ENCODE measurements at places on chromosomes 7 and 10.

DNA sequence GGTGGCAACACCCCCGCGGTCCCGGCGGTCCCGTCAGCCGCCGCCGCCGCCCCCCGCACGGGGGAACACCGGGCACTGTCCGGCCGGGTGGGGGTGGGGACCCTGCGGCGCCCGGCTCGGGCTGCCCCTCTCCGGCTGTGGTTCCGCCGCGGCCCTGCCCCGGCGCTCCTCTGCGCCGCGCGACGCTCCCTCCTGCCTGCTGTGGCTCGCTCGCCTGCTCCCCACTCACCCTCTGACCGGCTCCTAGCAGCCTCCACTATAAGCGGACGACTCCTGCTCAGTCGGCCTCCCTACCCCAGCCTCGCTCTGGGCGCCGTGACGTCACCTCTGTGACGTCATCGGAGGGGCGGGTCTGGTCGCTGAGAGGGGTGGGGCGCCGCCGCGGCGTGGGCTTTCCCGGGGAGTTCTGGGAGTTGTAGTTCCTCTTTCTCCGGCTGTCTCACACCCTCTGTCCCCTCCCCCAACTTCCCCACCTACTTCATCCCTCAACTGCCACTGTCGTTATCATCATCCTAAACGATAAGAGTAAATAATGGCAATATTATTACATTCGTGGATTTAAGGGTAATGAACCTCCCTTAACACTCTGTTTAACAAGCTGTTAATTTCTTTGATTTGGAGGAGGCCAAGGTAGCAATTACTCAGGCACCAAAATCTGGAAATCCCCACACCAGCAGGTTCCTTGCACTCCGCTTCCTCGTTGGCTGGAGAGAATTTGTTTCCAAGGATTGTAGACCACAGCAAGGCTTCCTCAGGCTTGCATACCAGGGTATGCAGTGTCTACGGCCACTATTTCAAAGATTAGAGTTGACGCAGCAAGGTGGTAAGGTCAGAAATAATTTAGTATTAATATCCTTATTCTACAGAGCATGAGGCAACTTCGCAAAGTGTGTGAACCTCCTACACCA is at the start of gene UBE2H:
Gene UBE2H (minus strand): TSS at position 308 of the 908 bp plus-strand sequence. CDS start 405 bp downstream, outside the sequence.
- peak; percentile 97 for DNase-seq

DNA sequence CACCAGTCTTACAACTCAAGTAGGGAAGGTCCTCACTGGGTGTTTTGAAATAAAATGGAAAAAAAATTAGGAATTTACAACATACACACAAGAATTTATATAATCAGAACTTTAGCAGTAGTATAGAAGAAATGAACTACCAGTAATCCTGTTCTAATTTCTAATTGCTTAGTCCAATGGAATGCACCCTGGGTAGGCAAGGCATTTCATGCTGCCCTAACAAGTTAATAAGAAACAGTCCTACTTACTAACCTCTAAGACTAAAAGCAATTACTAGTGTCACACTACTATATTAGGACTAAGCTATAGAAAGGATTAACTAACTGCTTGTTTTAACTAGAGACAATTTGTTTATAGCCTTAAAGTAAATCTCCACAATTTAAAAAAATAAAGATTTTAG is 158.1 kb downstream of the BTAF1 start:
- no peak for DNase-seq

DNA sequence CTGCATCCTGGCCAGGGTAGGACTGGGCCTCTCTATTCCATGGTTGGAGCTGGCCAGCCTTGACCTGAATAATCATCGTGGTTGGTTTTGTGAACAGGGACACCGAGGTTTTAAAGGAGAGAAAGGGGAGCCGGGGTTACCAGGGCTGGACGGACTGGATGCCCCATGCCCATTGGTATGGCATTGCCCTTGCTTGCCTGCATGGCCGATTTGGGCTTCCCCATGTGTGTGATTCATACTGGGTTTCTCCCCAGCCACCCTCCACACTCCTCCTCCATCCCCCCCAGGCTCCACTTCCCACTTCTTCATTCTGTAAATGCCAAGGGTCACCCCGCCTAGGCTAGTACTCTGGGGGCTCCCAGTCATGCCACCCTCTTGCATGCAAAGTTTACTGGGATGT is 98.8 kb upstream of the MACROH2A2 start:
- DNase-seq, result no peak

GRCh38 chr7:92934096-92934495 is 97.7 kb upstream of the CDK6 start:
- DNase-seq, result no peak

GRCh38 chr10:73577788-73578187 is 13.4 kb downstream of the USP54 start:
- DNase-seq, result no peak

DNA sequence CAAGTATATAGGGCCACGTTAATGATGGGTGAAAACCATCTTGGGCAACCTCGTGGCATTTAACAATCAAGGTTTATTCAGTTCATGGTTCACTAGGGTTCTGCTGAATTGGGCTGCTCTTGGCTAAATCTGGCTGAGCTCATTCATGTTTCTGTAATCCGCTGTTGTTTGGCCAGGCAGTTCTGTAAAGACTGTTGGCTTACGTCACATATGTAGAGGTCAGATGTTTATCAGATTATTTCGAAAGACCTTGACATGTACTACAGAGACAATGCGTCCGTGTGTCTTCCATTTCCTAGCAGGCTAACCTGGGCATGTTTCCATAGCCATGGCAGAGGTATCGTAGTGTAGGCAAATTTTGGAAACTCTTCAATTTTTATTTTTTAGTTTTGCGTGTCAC is 190.0 kb upstream of the ZWINT start:
- no peak for DNase-seq

DNA sequence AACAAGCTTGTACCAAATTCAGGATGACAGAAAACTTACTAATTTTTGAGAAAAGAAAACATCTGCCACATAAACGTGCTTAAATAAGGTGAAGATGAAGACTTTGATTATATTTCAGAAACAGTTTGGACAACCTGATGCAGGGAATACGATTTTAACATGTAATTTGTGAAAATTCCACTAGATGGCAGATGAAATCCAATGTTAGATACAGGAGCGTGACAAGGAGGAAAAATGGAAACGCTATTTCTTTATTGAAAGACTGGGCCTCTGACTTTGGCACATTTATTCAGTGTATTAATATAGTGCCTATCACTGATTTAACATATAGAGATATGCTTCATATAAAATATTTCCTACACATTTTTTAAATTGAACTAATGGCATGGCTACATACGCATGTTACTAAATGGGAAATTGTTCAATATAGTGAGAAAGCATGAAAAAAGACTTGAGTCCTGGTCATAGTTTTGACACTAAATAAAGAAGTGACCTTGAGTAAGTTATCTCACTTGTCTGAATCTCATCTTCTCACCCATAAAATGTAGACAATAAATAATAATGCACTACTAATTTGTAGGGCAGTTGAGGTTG is 60.7 kb downstream of the CD36 start:
- DNase-seq, result peak; percentile 81

GRCh38 chr10:115969591-115969990 is 303.4 kb downstream of the GFRA1 start:
- no peak for DNase-seq

- DNase-seq, result no peak
Measured at GRCh38 chr7:54757711-54758110, 1.3 kb downstream of the SEC61G start.

DNA sequence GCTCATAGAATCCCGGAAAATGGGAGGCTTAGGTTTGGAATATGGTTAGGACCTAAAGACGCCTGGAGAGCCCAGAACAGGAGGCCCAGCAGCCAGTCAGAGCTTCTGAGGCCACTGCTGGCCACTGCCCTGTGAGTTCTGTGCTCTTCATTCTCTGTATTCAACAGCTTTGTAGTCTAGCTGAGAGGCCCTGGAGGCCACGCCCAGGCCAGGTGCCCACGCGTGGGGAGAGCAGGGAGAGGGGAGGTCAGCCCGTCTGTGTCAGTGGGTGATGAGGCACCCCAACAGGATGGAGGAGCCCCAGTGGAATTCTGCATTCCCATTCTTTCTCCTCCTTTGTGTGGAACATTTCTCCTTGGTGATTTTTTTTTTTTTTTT is 29.1 kb downstream of the IL15RA start:
- no peak for DNase-seq

GRCh38 chr7:150323682-150324372 is 482 bp upstream of the ACTR3C start:
- no peak for DNase-seq

DNA sequence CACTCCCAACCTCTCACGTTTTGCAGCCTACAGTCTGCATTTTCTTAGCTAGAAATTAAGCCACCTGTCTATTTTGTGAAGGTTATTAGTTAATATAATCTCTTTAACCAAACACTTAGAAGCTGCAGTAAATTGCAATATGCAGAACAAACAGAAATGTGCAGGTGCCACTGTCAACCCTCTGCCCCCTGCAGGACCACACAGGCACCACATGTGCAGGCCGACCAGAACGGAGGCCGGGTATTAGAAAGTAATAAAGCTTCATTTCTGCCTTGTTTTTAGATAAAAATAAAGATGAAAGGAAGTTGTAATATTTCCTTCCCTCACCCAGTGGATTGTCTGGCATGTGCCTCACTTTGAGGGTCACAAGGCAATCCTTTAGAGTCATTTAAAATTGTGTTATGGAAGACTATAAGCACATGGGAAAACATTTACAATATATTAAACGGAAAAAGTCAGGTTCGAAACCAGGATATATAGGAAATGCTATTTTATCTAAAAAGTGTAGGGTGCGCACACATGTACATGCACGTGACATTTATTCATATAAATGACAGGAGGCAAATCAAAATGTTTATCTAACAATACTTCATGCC is 158.2 kb downstream of the ARHGAP12 start:
- peak; percentile 17 for DNase-seq

GRCh38 chr10:130792096-130792845 is 519.2 kb downstream of the TCERG1L start:
- no peak for DNase-seq

- DNase-seq, result no peak
Measured at GRCh38 chr10:97915346-97916131, 65.9 kb downstream of the GOLGA7B start.

GRCh38 chr10:78925800-78926319 is 142.9 kb upstream of the ZMIZ1 start:
- peak; percentile 8 for DNase-seq

DNA sequence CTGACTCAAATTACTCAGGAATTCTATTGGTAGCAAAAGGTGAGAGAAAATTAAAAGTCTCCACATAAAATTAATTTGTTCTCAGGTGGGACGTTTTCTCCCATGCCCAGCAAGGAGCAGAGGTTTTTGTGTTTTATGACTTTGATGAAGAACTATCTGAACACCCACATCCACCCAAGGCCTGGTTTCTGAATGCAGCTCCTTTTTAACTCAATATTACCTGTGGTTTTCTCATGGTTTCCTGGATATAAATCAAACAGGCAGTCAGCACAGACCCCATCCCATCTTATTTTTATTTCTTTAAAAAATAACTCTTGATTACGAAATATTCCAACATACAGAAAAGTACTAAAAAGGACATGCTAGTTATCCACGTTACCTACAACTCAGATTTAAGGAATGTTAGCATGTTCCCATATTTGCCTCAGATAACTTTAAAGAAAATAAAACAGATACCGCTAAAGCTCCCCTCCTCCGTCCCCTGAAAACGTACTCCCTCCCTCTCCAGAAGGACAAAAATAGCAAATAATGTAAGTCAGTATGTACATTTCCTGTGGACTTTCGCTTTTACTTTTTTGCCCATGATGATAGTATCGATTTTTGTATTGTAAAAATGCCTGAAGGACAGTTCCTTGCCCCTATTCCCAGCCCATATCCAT is 43.4 kb downstream of the GLI3 start:
- no peak for DNase-seq

- DNase-seq, result no peak
Measured at GRCh38 chr10:17548770-17549169, 68.4 kb downstream of the HACD1 start.

DNA sequence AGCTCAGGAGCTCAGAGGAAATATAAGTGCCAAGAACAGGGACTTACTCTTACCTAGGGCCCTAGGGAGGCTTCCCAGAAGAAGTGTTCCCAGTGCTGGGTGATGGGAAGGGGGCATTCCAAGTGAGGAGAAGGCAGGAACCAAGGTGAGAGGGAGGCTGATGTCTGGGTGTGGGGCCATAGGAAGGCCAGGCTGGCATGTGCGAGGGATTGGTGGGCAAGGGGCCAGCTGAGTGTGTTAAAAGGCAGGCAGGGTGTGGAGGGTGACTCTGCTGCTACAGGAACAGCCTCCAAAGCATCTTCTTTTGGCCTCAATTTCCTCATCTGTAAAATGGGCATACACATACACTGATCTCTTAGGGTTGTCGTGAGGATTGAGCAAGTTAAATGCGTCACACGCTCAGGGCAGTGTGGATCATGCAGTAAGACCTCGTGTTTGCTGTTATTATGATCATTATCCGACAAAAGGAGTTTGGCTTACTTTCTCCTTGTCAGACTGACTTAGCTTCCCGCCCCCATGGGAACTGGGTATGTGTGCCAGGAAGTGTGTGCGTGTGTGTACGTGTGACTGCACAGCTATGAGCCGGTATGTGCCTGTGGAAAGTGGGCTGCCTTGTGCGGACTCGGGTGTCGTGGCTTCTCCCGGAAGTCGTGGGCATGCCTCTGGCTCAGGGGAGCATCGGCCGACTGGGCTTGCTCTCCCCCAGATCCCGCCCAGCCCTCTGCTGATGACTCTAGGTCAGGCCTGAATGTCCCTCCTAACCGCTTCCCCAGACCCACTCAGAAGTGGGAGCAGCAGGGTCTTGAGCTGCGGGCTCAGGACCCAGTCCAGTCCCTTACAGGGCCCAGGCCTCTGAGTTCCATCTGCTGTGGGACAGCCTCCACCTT is 59.6 kb downstream of the NEURL1 start:
- DNase-seq, result no peak

GRCh38 chr10:61623161-61623560 is 39.6 kb upstream of the CABCOCO1 start:
- DNase-seq, result no peak

GRCh38 chr7:85154282-85154937 is 32.4 kb downstream of the SEMA3D start:
- DNase-seq, result no peak

DNA sequence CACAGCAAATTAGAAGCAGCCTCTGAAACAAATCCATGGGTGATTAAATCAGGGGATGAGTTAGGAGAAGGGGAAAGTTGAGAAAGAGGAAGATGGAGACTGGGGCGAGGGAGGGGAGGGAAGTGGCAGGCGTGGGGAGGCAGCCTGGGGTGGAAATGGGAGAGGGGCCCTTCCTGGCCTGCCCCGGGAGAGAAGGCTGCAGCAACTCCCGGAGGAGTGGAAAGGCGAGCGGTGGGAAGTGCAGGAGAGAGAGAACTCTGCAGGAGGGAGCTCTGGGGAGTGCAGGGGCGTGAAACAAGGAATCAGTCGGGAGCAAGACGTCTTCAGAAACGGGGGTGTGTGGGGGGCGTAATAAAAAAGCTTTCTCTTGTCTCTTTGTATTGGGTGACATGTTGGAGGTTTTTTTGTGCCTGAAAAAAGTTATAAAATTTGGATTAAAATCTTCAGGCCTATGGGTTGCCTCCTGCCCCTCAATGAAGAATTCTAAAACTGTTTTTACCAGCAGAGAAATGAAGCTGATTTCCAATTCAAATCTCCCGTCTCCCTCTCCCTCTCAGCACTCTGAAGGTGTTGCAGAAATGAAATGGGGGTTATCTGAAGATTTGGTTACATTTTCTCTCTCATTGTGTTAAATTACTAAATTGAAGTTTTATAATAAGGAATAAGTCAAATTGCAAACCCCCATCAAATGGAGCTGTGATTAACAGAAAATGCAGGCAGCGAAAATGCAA is 4.7 kb upstream of the UNCX start:
- DNase-seq, result no peak

GRCh38 chr10:137031-137430 is 1.8 kb downstream of the ZMYND11 start:
- DNase-seq, result peak; percentile 40

GRCh38 chr7:155763122-155763521 is 49.1 kb downstream of the SHH start:
- no peak for DNase-seq

- no peak for DNase-seq
Measured at GRCh38 chr7:28627896-28628295, 215.6 kb downstream of the CREB5 start.

All from LoVo (cell line).